ENCODE measurements at places on chromosomes 2 and 18.

DNA sequence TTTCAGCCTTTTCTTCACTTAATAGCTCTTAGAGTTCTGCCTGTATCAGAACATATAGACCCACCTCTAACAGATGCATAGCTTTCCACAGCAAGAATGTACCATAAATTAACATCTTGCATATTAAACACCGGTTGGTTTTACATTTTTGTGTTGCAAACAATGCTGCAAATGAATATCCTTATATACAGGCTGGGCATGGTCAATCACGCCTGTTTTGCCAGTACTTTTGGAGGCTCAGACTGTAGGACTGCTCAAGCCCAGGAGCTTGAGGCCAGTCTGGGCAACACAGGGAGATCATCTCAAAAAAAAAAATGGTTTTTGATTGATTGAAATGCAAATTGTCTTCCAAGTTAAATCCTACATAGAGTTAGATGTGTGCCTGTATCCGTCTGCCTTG, 1.5 kb upstream of the LCT start:
- DNase-seq, result no peak

DNA sequence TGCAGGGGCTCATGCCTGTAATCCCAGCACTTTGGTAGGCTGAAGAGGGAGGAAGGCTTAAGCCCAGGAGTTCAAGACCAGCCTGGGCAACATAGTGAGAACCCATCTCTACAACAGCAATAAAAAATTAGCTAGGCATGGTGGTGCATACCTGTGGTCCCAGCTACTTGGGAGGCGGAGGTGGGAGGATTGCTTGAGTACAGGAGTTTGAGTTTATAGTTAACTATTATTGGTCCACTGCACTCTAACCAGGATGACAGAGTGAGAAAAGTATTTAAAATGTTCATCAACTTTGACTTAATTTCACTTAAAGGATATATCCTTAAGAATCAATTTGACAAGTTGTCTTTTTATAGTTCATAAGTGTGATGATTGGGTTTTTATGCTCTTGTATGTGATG, 14.3 kb upstream of the GPD2 start:
- DNase-seq, result no peak

DNA sequence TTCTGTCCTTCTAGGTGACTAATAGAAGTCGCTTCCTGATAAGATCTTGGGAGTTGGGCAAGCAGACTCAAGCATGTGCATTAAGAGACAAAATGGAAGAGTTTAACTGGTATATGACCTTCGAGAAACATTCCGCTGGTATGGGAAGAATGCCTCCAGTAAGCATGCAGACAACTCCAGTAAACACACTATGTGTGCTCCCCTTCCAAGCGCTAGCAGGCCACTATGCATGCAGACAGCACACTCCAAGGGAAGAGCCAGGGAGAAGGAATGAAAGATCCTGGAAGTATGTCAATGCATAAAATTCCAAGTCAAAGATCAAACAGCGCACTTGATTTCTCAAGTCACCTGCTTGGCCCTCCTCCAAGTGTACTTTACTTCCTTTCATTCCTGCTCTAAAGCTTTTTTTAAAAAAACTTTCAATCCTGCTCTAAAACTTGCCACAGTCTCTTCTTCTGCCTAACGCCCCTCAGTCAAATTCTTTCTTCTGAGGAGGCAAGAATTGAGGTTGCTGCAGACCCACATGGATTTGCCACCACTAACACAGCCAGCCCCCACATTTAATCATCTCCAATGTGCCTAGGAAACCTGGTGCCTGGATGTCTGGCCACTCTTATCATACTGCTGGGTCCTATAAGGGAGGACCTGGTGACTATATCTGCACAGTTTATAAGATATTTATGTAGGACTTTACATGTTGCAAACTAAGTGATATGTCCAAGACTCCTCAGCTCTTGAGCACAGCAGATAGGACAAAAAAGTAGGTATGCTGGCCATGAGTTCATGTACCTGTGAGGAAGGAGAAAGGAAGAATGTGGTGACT, 239.8 kb downstream of the PDE11A start:
- no peak for DNase-seq

- no peak for DNase-seq
These were observed 119.0 kb upstream of the KLHL14 start for GRCh38 chr18:32891797-32892196.

DNA sequence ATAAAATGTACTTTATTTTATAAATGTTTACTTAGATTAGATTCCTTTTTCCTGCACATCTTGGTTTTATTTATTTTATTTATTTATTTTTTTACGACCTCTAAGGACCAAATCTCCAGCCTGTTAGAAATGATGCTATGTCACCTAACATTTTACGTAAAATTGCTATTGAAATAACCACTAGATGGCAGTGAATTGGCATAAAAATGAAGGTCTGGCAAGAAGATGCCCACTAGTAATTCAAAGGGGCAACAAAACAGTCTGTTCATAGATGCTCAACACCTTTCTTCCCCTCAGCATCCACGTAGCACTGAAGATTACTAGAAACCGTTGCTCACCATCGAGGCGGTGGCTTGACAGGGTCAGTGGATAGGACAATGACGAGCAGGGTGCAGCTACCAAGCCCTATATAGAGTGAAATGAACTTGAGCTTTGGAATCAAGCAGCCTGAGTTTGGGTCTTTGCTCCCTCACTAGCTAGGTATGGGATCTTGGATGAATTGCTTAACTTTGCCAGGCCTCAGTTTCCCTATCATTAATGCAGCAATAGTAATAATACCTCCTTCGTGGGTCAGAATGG, 128.7 kb upstream of the L3MBTL4 start:
- no peak for DNase-seq

GRCh38 chr2:199738727-199739412, 112.1 kb downstream of the FTCDNL1 start:
- DNase-seq, result no peak

- DNase-seq, result no peak
These were observed 35.2 kb downstream of the COPS8 start for GRCh38 chr2:237120916-237121315.

GRCh38 chr2:167732326-167732725, 515.1 kb downstream of the STK39 start:
- DNase-seq, result peak; percentile 46

GRCh38 chr2:139773720-139774277, 993.6 kb upstream of the NXPH2 start:
- DNase-seq, result no peak

- no peak for DNase-seq
These were observed 290.3 kb upstream of the MMADHC start for GRCh38 chr2:149877913-149878312.

DNA sequence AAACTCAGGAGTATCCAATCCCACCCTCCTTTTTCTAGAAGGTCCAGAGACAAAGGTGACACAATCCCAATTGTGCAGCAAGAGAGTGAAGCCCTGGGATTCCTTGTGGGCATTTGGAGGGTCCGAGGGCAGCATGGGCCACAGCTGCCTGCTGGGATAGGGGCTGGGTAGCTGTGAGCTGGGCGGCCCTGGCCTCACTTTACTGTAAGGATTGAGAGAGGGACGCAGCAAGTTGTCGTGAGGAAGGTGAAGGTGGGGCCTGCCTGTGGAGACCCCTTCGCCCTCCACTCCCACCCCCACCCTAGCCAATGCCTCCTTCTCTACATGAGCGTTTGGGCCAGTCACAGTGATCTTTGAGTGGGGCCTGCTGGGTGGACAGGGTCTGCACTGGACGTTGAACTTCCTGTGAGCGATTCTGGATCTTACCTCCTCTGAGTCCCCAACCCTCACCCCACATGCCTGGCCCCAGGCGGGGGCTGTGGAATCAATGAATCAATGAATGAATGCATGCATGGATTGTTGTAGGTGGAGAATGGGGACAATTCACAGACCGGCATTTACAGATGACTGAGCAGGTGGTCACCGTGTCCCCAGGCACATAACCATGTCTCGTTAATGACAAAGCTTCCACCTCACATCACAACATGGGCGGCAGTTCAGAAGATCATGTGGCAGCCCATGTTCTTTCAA, 107.2 kb downstream of the INHBB start:
- DNase-seq, result no peak

DNA sequence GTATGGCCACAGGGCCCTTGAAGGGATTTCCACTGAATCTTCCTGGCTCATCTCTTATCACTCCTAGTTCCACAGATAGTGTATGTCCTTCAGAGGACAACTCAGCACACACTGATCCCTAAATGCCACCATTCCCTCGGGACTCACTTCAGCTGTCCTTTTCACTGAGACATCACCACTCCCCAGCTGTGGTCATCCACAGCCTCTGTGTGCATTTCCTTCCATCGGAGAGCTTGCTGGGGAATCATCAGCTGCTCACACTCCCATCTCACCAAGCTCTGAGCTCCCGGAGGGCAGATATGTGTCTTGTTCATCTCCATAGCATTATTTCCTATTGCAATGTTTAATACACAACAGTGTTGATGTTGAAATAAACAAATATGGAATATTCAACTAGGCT, 759.5 kb downstream of the RNF144A start:
- no peak for DNase-seq

- no peak for DNase-seq
These were observed 24.0 kb downstream of the LRRTM1 start for GRCh38 chr2:80280598-80280997.

- no peak for DNase-seq
These were observed 7.4 kb upstream of the MAT2A start for GRCh38 chr2:85531589-85531988.
